ENCODE measurements at places on chromosomes 7 and 10. TPM values are rescaled to one million over a fixed set of nuclear protein-coding genes. Genes with fewer than 3 reads are reported as not detected.

The AKR1D1 gene
- total RNA-seq = not detected

The C10orf53 gene
- not detected for total RNA-seq

The LBX1 gene
- not detected for total RNA-seq

DNA sequence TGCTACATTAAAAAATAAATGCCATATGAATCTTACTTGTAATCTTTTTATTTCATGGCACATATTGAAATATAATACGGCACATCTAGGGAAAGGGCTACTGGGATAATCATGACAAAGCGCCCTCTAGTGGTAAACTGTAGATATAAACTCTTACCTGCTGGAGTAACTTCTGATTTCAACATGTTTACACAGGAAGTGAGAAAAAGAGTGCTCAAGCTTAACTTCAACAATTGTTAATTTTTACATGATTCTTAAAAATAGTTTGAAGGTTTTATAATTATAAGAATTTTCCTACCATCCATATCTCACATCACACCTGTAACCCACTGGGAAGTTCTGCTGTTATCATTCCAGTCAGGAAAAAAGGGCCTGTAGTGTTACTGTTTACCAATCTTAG lies 2.0 kb upstream of the HEPACAM2 start:
- DNase-seq = peak; percentile 12

DNA sequence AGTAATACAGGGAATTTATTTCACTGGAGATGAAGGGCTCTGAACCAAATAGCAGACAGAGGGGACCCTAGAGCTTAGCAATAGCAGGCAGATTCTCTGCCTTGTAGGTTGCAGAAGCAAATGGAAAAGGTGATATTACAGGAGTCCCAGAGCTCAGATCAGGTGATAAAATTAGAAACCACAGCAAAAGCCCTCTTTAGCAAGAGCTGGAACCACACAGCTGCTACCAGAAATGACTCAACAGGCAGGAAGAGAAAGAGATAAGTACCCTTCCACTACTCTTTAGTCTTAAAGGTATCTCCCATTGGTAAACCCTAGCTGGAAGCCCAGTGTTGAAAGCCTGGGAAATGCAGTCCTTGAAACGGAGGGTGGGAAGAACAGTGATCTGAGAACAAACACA lies 535.6 kb upstream of the GHITM start:
- no peak for DNase-seq

GRCh38 chr7:38382684-38383083 lies 109.2 kb upstream of the TARP start:
- no peak for DNase-seq

The C10orf88 gene
- 9.9 TPM for total RNA-seq

GRCh38 chr7:11343818-11344413 lies 370.2 kb downstream of the PHF14 start:
- peak; percentile 13 for DNase-seq

The GNAT3 gene
- total RNA-seq = not detected

All from endothelial cell (in vitro differentiated cells).